Stimulated activated CD4-positive, alpha-beta T cell treated with anti-CD3 and anti-CD28 coated beads, TNF-alpha, amount 100 ng/mL, for 1 hour (primary cell): ENCODE measurements at places on chromosomes 12 and 14.

GRCh38 chr12:13376610-13377373 lies 180.3 kb downstream of the EMP1 start:
- DNase-seq: no peak

DNA sequence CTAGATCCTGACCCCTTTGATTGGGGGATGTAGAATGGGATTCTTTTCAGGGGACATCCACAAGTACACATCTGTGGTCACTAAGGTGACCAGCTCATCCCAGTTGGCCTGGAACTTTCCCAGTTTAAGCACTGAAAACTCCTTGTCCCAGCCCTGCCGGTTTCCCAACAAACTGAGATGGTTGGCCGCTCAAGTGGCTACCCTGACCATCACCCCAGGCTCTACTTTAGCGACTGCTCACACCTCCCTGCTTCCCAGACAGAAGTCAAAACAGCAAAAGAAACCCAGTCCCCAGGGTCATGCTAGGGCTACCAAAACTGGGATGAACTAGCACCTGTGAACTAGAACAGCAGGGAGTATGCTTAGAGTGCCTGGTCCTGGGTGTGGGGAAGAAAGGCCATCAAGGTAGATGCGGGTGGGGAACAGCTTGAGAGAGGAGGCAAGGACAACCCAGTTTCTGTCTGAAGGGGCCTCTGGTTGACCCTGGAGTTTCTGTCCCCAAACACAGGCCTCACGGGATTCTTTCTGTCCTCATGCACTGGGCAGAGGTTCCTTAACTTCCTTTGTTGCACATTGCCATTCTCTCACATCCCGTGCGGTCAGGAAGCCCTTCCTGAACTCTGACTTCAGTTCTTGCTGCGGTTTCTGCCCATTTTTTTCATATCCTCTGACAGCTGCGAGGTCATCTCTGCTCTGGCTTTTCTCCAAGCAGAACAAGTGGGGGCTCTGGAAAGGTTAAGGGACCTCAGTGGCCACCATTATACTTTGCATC lies 1.6 kb downstream of the LTB4R start:
- no peak for DNase-seq

GRCh38 chr12:121831571-121832245 lies 27.0 kb downstream of the HPD start:
- no peak for DNase-seq

GRCh38 chr12:120194226-120194533 lies 335 bp downstream of the GCN1 start:
- DNase-seq: no peak

- no peak for DNase-seq
Measured at GRCh38 chr12:51788876-51789275, 59.6 kb downstream of the FIGNL2 start.

- no peak for DNase-seq
Measured at GRCh38 chr12:25958428-25959070, at the start of gene RASSF8. Gene RASSF8, plus strand, starts transcription at chr12:25958682. Its CDS starts 96,662 bp downstream, at chr12:26055344.
